ENCODE measurements at places on chromosomes 7 and 10. TPM values are rescaled to one million over a fixed set of nuclear protein-coding genes. Genes with fewer than 3 reads are reported as not detected.

Gene PON3
- total RNA-seq: not detected

Gene CAMK2B
- not detected for total RNA-seq

Gene MUC12
- total RNA-seq: not detected

Gene LRRD1
- 0.13 TPM for total RNA-seq

Gene CALML3
- not detected for total RNA-seq

Gene ANKRD61
- 0.26 TPM for total RNA-seq

Gene CYP2C8
- total RNA-seq: not detected

Gene INHBA
- total RNA-seq: not detected

Gene HABP2
- not detected for total RNA-seq

Gene RASSF4
- 0.76 TPM for total RNA-seq

Gene ACTL6B
- total RNA-seq: not detected

Gene ANKRD7
- 0.66 TPM for total RNA-seq

Gene IFIT1B
- total RNA-seq: not detected

Gene NUTM2A
- 0.71 TPM for total RNA-seq

Gene AIMP2
- 41.7 TPM for total RNA-seq

Gene SPDYE16
- 0.16 TPM for total RNA-seq

Gene SOSTDC1
- not detected for total RNA-seq

GRCh38 chr7:100019908-100020307 lies 4.5 kb downstream of the ZKSCAN1 start:
- no peak for DNase-seq

DNA sequence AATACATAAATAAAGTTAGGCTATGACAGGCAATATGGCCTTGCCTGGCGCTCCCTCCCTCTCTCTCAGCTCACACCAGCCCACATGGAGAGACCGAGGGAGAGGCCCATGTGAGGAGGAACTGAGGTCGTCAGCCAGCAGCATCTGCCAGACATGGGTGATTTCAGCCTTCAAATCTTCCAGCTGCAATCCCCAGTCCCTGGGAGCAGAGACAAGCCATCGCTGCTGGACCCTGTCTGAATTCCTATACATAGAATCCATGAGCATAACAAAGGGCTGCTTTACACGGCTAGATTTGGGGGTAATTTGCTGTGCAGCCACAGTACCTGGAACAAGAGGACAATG lies 35.6 kb downstream of the ANKRD16 start:
- DNase-seq: no peak

DNA sequence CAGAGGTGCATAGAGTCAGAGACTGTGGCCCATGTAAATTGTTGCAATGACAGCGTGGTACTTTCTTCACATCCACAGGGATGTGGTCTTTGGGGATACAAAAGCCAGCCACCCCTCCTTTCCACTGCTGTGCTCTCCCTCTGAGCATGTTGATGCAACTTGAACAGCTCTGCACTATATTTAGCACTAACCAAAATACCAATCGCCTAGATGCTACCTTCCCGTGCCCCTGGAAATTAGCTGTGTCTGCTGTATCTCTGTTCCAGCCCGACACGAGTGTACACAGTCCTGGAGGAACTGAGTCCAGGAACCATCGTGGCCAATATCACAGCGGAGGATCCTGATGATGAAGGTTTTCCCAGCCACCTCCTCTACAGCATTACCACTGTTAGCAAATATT lies 38.1 kb downstream of the CDHR3 start:
- DNase-seq: no peak

DNA sequence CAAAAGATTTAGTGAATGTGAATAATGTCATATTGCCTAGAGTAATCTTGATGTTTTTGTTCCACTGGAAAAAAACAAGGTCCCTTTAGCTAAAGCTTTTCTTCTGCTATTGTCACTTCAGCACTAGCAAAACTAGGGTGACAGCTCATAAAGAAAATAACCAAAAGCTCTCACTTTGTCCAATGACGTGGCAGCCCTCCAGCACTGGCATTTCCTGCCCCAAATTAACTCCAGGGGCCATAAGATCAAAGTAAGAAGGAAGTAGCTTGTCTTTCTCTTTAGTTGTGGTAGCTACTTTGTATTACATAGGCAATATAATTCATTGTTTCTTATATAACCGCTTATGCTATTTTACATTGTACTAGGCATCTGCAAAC lies 47.3 kb downstream of the LRRN3 start:
- DNase-seq: peak; percentile 78

DNA sequence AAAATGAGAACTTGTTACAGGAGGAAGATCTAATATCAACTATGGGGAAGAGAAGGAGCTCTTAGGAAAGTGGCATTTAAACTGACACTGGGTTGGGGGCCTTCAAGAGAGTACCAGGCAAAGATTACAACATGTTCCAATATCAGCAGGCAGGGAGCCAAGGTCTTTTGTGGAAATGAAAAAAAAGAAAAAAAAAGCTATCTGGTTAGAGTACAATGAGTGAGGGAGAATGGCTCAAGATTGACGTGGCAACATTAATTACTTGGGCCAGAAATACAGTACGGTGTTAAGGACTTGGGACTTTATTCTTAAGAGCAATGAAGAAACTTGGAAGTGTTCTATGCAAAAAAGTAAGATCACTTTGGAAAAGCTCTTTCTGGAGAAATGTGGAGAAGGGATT lies 132.3 kb upstream of the CDK1 start:
- no peak for DNase-seq

GRCh38 chr7:46220066-46220630 lies 299.1 kb upstream of the IGFBP3 start:
- no peak for DNase-seq

- DNase-seq: no peak
Measured at GRCh38 chr7:75017832-75018231, 53.3 kb downstream of the CASTOR2 start.

DNA sequence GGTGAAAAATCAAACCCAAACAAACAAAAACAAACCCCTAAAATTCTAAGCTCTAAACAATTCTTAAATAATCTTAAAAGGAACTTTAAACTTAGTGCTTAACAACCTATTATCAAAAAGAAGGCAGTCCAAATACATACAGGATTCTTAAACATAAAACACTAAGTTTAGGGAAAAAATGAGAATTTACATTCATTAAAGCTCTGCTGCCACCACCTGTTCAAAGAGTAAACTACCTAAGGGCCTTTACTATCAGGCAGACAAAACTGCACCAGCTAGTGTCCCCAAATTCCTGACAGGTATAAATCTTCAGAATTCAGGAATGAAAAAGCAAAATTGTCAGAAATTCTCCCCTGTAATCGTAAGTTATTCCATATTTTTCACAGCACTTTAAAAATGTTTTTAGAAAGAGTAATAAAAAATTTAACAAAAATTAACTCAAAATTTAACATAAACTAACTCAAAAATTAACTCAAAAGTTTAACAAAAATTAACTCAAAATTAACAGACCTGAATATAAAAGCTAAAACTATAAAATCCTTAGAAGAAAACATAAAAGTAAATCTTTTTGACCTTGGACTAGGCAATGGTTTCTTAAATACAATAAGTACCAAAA lies 55.1 kb downstream of the PDZD8 start:
- no peak for DNase-seq

GRCh38 chr10:45592926-45593325 lies 79.6 kb downstream of the ZFAND4 start:
- no peak for DNase-seq

- DNase-seq: peak; percentile 55
Measured at GRCh38 chr10:45008524-45009161, 7.9 kb downstream of the ZNF22 start.

- DNase-seq: no peak
Measured at GRCh38 chr7:79964463-79964862, 170.2 kb upstream of the GNAI1 start.

DNA sequence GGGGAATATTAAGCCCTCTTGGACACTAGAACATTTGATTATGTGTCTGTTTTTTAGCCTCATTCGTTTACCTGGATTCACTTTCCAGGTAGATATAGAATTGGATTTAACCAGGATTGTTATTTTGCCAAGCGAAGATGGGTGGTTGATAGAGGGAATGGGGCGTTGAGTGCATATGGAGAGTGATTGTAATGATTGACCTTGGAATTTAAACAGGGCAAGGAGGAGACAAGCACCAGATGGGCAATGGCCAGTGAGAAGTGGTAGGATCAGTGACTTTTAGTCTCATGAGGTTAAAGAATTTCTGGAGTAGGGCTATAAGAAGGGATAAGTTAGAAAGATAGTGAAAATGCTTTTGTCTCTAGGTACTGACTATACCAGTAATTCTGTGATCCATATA lies 211.2 kb upstream of the CSTF2T start:
- no peak for DNase-seq

DNA sequence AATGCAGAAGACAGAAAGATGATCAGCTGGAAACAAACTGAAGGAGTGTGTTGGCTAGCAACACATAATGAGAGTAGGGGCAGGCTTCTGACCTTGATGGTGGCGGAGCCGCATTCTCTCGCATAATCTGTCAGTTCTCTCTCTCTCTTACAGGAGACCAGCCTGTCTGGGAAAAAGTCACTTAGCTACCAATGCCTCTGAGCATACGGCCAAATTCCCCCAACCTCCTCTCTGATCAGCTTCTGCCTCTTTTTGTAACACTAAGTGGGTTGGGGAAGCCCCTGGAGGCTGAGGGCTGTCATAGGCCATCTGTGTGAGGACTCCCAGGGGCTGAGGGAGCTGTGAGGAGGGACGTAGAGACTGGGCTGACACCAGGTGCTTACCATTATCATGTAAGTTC lies 104.6 kb downstream of the HIPK2 start:
- no peak for DNase-seq

DNA sequence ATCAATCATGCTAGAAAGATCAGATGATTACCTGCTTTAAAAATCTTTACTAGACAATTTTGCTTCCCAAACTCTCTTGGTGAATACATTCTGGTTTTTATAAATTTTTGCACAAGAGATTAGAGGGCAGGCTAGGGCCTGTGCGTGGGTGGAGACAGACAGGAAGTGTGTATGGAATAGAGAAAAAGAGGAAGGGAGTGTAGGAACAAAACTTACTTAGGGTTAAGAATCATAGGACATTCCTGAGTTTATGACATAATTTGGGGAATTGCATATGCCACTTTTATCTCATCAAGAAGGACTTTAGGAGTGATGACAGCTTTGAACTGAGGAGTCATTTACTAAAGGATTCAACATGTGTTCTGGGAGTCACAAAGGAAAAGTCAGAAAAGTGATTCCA lies 31.3 kb downstream of the LAMB1 start:
- DNase-seq: no peak

- no peak for DNase-seq
Measured at GRCh38 chr10:121309164-121309563, 289.1 kb downstream of the FGFR2 start.

DNA sequence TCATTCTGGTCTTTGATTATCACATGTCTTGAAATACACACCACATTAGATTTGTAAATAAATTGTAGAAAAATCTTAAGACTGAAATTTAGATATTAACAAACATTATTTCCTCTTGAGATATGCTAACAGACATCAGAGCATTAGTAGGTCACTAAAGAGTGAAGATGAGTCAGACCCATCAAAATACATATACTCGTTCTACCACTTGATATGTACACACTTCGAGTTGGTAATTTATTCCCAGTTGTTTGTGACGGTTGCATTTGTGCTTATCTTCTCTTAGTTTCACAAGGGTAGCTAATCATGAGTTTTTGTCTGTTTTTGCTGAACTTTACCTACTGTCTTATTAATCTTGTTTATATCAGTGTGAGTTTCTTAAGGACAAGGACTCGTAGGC lies 383.4 kb downstream of the AUTS2 start:
- no peak for DNase-seq

DNA sequence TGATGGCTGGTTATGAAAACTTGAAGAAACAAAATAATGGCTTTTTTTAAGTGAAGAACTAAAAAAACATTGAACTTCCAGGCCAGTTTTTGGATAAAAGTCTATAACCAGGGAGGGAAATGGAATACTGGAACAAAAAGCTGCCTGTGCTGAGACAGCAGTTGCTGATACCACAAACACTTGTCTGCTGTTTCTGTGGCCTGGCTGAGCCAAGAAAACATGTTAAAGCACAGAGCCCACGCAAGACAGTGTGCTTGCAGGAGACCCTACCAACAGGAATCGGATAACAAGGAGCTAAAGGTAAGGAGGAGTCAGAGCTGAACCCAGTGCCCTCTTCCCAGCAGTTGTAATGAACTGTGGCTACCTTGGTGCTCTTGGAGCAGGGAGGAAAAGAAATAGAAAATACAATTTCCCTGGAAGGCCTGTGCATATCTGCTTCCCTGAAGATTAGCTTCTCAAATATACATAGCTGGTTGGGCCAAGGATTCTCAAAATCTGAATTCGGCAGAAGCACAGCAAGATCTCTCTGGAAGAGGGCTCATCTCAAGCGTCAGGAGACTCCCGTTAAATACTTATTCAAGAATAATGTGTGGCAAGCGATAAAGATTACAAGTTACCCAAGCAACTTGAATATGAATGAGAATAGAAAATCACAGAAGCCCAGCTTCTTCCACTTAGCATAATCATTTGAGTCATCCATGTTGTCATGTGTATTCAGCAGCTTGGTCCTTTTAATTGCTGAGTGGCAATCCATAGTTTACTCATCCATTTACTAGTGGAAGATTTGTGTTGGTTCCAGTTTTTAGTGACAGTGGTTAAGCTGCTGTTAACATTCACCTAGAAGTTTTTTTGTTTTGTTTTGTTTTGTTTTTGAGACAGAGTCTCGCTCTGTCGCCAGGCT lies 87.6 kb downstream of the NOD1 start:
- DNase-seq: no peak

- no peak for DNase-seq
Measured at GRCh38 chr7:76998285-76998589, 33.9 kb downstream of the SPDYE17 start.

GRCh38 chr10:3574451-3574850 lies 210.6 kb downstream of the KLF6 start:
- no peak for DNase-seq

GRCh38 chr7:140402178-140402835 lies 1.6 kb upstream of the RAB19 start:
- no peak for DNase-seq

DNA sequence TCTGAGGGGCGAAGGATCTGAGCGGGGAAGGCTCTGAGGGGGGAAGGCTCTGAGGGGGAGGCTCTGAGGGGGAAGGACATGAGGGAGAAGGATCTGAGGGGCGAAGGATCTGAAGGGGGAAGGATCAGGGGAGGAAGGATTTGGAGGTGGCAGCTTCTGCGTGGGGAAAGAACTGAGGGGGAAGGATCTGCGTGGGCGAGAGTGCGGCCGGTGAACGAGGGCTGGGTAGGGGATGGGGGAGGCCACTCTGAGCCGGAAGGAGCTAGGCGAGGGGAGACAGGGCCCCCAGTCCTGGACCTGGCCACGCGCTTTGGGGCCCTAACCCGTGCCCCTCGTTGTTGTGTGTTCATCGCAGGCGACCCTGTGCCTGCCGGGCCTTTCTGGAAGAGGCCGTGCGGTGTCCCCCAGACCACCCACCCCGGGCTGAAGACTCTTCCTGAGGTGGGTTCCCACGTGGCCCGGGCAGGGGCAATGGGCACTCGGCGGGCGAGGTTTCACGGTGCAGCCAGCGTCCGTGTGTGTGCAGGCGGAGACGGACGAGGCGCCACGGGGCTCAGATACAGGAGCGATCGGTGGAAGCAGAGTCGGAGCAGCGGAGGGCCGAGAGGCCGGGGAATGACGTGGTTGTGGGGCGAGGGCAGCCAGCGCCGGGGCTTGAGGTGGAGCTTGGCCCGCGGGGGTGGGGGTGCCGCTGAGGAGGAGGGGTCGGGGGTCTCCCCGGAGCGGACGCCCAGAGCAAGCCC lies 2.0 kb downstream of the CALY start:
- no peak for DNase-seq
